Activated B cell treated with CpG ODN at 0.5 μM for 24 hours (primary cell): ENCODE measurements at places on chromosomes 11 and 22. TPM values are rescaled to one million over a fixed set of nuclear protein-coding genes. Genes with fewer than 3 reads are reported as not detected.

- peaks cover 30% of the 10 kb centered on the region for H3K4me1 ChIP-seq
- H3K27ac ChIP-seq: no peak overlapping the region
- H3K27me3 ChIP-seq: peaks cover 17% of the 10 kb centered on the region
Measured at GRCh38 chr11:36380296-36381014, 84.4 kb downstream of the PRR5L start.

- H3K27me3 ChIP-seq: no peaks in the 10 kb centered on the region
- no peak overlapping the region for H3K4me3 ChIP-seq
- H3K36me3 ChIP-seq: no peaks in the 10 kb centered on the region
- no peak for DNase-seq
Measured at GRCh38 chr11:109658190-109658589, 236.2 kb downstream of the C11orf87 start.

Gene ZNF195
- 48.3 and 54.8 TPM in 2 replicates for total RNA-seq

DNA sequence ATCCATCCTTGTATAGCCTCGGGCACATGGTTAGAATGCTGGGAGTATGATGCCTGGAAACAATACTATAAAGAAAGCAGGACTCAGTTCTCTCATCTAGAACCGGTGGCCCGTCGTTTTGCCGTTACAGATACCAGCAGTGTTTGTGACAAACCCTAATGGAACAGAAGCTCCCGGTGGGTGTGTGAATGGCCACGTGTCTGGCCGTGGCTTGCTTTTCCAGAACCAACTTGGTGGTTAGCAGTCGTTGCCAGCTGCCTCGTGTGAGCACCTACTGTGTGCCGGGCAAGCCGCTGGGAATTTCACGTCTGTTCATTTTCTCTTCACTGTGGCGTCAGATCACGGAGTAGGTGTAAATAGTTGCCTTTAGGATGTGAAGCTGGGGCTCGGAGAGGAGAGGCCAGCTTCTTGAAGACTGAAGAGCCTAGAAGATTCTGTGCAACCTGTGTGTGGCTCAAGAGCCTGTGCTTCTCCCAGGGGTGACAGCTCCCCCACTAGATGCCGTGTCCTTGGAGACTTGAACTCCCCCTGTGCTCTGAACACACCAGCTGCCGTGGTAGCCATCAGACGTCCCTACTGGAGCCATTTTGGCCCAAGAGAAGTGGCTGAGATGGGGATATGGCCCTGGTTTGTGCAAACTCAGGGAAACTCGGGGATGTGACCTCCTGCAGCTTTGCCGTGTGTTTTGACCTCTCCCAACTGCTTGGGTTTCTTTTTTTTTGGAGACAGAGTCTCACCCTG is 57.5 kb upstream of the PPARA start:
- no peaks in the 10 kb centered on the region for H3K4me1 ChIP-seq
- H3K4me3 ChIP-seq: no peak overlapping the region
- DNase-seq: no peak
- H3K27ac ChIP-seq: no peak overlapping the region
- no peaks in the 10 kb centered on the region for H3K27me3 ChIP-seq

Gene SMTNL1
- total RNA-seq: not detected in 2 replicates

DNA sequence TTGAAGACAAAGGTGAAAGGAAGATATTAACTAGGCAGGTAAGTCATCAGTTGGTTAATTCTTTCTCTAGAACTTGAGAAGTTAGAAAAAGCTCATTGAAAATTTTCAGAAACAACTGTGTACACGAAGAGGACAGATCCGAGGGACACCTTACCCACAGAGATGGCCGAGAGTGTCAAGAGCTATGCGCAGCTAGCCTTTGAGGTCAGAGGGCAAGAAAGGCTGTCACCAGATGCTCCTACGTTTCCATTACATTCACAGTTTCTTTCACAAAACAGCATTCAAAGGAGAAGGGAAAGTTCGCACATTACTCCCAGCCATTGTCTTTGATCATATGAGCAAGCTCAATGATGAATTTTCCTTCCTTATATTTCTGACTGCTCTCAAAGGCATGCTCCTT is 34.8 kb downstream of the YPEL1 start:
- no peak overlapping the region for H3K4me3 ChIP-seq
- H3K27ac ChIP-seq: no peak overlapping the region
- no peak for DNase-seq
- peaks cover 71% of the 10 kb centered on the region for H3K36me3 ChIP-seq
- no peaks in the 10 kb centered on the region for H3K27me3 ChIP-seq

DNA sequence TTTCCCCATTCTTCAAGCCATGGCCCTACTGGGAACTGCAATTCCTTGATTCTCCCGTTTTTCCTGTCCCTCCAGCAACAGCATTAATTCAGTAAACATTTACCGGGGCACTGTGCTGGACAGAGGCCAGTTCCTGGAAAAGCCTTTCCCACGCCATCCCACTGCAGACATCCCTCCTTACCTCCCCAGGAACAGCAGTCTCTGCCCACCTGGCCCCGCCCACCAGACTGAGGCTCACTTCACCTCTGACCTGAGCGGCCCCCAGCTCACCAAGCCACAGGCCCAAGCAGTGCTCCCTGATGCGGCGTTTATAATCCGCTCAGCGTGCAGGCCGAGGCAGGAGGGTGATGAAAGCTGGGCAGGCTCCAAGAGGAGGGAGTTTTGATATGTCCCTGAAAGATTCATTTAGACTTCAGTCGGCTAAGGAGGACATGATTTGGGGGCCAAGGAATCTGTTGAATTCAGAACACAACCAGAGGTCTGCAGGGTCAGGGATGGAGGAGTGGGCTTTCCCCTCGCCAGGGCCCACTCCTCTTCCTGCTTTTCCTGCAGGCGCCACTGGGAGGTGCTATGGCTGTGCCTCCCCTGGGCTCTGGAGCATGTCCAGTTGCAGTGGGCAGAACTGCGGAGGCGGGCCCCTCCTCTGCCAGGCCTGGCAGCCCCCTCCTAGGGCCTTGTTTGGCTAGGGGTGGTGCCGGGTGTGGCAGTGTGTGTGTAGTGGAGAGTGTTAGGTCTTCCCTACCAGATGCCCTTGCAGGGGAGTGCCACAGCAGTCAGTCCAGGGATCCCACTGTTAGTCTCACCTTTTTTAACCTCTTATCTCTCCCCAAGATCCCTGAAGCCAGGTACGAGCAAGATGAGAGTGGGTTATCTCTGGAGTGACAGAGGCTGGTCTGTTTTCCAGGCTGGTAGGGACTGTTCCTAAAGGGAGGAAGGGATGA is 1.4 kb upstream of the TAGLN start:
- H3K27ac ChIP-seq: peak overlapping the region; percentile 50
- peaks cover 54% of the 10 kb centered on the region for H3K36me3 ChIP-seq
- H3K27me3 ChIP-seq: no peaks in the 10 kb centered on the region
- H3K4me1 ChIP-seq: peaks cover 39% of the 10 kb centered on the region

- H3K27me3 ChIP-seq: no peaks in the 10 kb centered on the region
- DNase-seq: no peak
- H3K4me3 ChIP-seq: no peak overlapping the region
- H3K36me3 ChIP-seq: no peaks in the 10 kb centered on the region
Measured at GRCh38 chr11:43130616-43131015, 181.2 kb upstream of the API5 start.

DNA sequence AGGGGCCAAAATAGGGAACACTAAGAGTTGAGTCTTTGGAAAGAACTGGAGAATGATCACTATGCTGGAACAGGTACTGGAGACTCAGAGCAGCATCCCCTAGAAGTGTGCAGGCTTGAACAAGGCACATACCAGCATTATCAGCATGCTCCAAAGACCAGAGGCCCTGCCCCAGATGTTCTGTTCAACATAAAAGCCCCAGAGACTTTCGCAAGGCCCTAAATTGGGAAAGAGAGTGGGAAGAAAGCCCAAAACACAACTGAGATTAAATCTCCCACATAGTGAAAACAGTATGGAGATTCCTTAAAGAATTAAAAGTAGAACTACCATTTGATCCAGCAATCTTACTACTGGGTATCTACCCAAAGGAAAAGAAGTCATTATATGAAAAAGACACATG is 9.4 kb downstream of the CNGA4 start:
- no peak for DNase-seq
- H3K36me3 ChIP-seq: no peaks in the 10 kb centered on the region
- H3K27me3 ChIP-seq: peaks cover 12% of the 10 kb centered on the region
- no peak overlapping the region for H3K4me3 ChIP-seq

Gene ACR
- not detected in 2 replicates for total RNA-seq

GRCh38 chr22:42969348-42969975 is 45.5 kb downstream of the PACSIN2 start:
- H3K36me3 ChIP-seq: peaks cover 23% of the 10 kb centered on the region
- no peaks in the 10 kb centered on the region for H3K27me3 ChIP-seq
- H3K27ac ChIP-seq: peak overlapping the region; percentile 56
- DNase-seq: no peak
- peaks cover 58% of the 10 kb centered on the region for H3K4me1 ChIP-seq

- H3K27me3 ChIP-seq: no peaks in the 10 kb centered on the region
- peaks cover 45% of the 10 kb centered on the region for H3K4me1 ChIP-seq
- no peak overlapping the region for H3K4me3 ChIP-seq
- no peak overlapping the region for H3K27ac ChIP-seq
- no peaks in the 10 kb centered on the region for H3K36me3 ChIP-seq
- DNase-seq: peak; percentile 45
Measured at GRCh38 chr22:22955866-22956535, 68.4 kb downstream of the IGLL5 start.

Gene DCHS1
- 0.17 and 0.22 TPM in 2 replicates for total RNA-seq

Gene MS4A15
- total RNA-seq: not detected in 2 replicates

DNA sequence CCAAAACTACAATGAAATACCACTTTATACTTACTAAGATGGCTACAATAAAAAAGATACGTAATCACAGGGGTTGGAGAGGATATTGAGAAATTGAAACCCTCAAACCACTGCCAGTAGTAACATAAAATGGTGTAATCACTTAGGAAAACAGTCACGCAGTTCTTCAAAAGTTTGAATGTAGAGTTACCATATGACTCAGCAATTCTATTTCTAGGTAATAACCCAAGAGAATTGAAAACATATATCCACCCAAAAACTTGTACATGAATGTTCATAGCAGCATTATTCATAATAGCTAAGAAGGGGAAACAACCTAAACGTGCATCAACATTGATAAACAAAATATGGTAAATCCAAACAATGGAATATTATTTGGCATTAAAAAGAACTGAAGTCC is 24.4 kb upstream of the PSMA1 start:
- peaks cover 4% of the 10 kb centered on the region for H3K4me1 ChIP-seq
- no peak overlapping the region for H3K4me3 ChIP-seq
- DNase-seq: no peak
- H3K27ac ChIP-seq: no peak overlapping the region
- peaks cover 2% of the 10 kb centered on the region for H3K27me3 ChIP-seq

- no peaks in the 10 kb centered on the region for H3K27me3 ChIP-seq
- no peak for DNase-seq
- H3K27ac ChIP-seq: peak overlapping the region; percentile 61
- peaks cover 81% of the 10 kb centered on the region for H3K36me3 ChIP-seq
Measured at GRCh38 chr11:117193130-117194020, 5.8 kb upstream of the TAGLN start.

Gene HIC2
- total RNA-seq: 6.5 and 7.1 TPM in 2 replicates

DNA sequence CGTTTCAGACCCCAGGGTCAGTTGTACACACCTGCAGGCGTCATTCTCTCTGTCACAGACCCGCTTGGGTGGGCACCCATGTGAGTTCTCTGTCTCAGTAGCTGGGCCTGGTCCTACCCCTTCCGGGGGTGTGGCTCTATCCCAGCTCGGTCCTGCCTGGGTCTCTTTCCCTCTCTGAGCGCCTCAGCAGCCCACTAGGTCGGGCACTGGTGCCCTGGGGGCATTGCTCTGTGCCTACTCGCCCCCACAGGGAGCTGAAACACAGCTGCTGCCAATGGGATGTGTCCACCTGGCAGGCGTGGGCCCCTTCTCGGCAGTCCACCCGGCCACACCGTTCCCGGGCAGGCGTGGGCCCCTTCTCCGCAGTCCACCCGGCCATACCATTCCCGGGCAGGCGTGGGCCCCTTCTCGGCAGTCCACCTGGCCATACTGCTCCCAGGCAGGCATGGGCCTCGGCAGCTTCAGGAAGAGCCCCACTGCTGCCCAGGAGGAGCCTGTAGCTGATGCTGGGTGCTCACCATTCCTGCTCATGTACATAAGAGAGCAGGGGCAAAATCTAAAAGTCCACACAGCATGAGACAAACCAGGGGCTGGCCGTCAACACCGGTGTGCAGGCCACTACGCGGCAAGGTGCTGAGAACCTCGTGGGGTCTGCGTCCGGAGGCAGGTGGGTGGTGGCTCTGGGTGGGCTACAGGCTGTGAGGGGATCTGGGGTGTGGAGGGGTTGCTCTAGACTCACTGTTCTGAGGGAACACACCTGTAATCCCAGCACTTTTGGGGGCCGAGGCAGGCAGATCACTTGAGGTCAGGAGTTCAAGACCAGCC is 12.3 kb downstream of the MLC1 start:
- no peak overlapping the region for H3K27ac ChIP-seq
- no peaks in the 10 kb centered on the region for H3K36me3 ChIP-seq
- no peak overlapping the region for H3K4me3 ChIP-seq
- no peak for DNase-seq

GRCh38 chr22:20840646-20841371 is 17.8 kb downstream of the PI4KA start:
- H3K4me3 ChIP-seq: no peak overlapping the region
- DNase-seq: no peak
- peaks cover 36% of the 10 kb centered on the region for H3K4me1 ChIP-seq
- peaks cover 6% of the 10 kb centered on the region for H3K36me3 ChIP-seq

Gene ADAMTS8
- not detected in 2 replicates for total RNA-seq
